ENCODE measurements at places on chromosomes 4 and X.

- DNase-seq = no peak
Observed at GRCh38 chr4:141465171-141465570, 171.2 kb upstream of the IL15 start.

- DNase-seq = no peak
Observed at GRCh38 chr4:110211007-110211769, 12.8 kb upstream of the ELOVL6 start.

GRCh38 chr4:6498511-6499237 lies 26.3 kb upstream of the PPP2R2C start:
- peak; percentile 49 for DNase-seq

DNA sequence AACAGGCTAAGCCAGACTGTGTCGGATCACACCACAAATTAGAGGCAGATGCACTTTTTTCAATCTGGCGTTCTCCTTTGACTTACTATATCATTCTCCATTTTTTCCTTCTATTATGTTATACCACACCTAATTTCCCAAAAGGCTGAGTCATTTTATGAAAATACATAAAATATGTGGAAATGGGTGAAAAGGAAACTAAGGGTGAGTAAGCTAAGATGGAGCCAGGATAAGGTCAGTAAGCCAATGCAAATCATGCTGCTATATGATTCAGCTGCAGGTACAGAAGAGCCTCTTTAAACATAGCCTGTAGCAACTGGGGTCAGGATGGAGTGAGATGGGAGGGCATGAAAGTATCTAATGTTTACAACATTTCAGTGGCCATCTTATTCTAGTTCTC lies 94.0 kb upstream of the TEX13A start:
- DNase-seq = no peak
